ENCODE measurements at places on chromosomes 2 and 18. TPM values are rescaled to one million over a fixed set of nuclear protein-coding genes. Genes with fewer than 3 reads are reported as not detected.

DNA sequence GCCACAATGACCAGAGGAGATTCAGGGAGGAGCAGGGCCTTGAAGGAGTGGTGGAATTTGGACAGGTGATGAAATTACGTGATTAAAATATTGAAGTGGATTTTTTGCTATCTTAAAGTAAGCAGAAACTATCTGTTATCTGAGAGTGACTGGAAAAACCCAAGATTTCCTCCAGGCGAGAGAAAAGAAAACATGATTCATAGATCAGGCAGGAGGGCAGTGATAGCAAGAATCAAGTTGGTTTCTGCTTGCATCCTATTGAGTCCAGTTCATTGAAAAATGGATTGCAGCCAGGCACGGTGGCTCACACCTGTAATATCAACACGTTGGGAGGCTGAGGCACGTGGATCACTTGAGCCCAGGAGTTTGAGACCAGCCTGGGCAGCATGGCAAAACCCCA, 127.8 kb downstream of the NXPH2 start:
- peak; percentile 82 for DNase-seq

- no peak for DNase-seq
Measured at GRCh38 chr2:232525199-232525598, 761 bp upstream of the CHRND start.

DNA sequence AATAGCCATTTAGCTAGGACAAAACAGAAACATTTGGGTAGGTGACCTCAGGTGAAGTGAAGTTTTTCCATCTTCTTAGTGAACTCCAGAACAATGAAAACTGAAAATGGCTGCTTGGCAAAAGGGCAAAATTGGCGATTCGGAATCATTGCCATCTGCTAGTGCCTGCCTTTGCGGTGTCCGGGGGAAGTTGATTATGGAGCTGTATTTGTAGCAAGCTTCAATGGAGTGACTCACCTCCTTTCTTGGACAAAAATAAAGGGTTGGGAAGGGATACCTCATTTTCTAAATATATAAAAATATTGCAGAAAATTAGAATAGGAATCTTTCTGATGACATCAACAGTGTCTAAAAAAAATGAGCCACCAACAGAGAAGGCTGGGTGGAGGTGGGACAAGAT, 460.5 kb downstream of the TGIF1 start:
- no peak for DNase-seq

- DNase-seq: peak; percentile 77
Measured at GRCh38 chr2:148614322-148615049, 30.1 kb upstream of the EPC2 start.

DNA sequence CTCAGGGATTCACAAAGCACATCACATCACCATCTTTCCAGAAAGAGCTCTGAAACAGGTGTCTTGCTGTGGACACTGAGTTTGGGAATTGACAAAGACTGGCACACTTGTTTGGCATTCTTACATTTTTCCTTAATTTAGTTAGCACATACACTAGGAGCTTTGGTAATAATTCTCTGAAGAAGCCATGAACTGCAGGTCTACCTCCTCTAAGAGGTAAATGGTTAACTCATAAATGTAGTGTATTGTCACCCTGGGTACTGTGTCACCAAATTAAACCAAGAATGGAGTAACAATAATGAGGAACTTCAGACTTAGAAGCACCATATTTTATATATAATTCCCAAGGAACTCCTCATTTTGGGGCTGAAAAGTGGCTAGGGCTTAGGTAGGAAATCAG, 22.6 kb downstream of the EIF4E2 start:
- no peak for DNase-seq

GRCh38 chr2:197258580-197258979, 52.0 kb downstream of the ANKRD44 start:
- no peak for DNase-seq

GRCh38 chr2:241577413-241578122, 19.0 kb downstream of the BOK start:
- DNase-seq: no peak

GRCh38 chr18:11607906-11608305, 1.5 kb upstream of the SLC35G4 start:
- DNase-seq: peak; percentile 3

- DNase-seq: no peak
Measured at GRCh38 chr18:14949800-14950664, 202.1 kb downstream of the ANKRD30B start.

- DNase-seq: no peak
Measured at GRCh38 chr2:239586651-239587310, 186.0 kb upstream of the HDAC4 start.

- DNase-seq: no peak
Measured at GRCh38 chr2:5666798-5667197, 25.4 kb upstream of the SOX11 start.

DNA sequence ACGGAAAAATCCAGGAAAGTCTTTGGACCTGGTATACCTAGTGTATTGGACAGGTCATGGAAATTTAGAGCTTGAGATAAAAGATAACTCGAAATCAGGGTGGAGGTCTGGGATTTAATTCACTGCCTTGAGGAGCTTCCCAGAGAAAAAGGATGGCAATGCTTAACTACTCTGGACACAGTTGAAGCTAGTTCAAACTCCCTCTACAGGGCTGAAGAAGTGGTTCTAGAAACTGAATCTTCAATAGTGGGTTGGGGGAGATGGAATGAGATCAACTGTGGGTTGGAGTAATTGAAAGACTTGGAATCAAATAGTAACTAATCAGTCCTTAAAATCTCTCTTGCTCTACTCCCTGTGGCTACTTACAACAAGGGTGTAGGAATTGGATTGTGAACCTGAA, 600.1 kb downstream of the IRS1 start:
- DNase-seq: no peak

- DNase-seq: no peak
Measured at GRCh38 chr2:1869248-1869647, 124.9 kb upstream of the PXDN start.

GRCh38 chr2:231461516-231461971, 2.7 kb downstream of the NCL start:
- no peak for DNase-seq

DNA sequence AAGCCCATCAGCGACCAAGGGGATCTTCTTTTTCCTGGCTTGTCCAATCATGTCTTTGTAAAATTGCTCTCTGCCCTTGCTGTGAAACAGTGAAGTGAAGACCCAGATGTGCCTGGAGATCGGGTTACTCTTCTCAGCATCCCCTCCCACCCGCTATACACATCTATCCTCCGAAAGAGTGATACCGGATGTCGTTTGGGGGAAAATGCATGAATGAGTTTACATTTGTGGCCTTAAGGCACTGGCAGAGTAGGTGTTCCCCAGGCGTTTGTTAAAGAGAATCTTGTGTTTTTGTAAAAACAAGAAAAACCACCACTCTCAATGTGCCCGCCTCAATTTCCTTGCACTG, 528.3 kb downstream of the CMPK2 start:
- DNase-seq: no peak

- DNase-seq: no peak
Measured at GRCh38 chr2:37851428-37851827, 73.7 kb upstream of the RMDN2 start.

DNA sequence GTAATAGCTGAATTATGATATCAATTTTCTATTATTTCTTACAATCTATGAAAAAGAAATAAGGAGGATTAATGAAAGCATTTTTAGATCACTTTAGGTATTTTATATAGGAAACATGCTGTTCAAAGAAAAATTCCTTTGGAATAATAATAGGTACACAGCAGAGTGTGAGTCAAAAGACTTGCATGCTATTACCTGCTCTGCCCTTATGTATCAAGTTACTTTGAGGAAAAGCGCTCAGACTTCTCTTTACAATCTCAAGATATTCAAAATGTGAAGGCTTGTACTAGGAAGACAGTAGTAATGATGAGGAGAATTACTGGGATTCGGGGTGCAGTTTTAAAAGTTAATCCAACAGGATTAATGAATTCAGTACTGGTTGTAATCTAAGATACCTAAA, 29.1 kb upstream of the RNU4ATAC start:
- peak; percentile 88 for DNase-seq

DNA sequence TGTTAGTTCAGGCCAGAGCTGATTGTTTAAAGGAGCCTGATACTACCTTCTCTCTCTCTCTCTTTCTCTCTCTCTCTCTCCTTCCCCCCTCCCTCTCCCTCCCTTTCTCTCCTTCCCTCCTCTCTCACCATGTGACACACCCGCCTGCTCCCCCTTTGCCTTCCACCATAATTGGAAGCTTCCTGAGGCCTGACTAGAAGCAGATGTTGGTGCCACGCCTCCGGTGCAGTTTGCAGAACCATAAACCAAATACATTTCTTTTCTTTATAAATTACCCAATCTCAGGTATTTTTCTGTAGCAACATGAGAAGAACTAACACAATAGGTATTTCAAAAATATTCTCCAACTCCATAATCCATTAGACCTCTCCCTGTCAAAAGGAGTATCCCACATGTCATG, 62.4 kb downstream of the ANKRD62 start:
- DNase-seq: no peak

- DNase-seq: no peak
Measured at GRCh38 chr18:79950515-79951341, 725 bp downstream of the SLC66A2 start.

Gene ST6GAL2
- not detected for total RNA-seq

Gene DPP4
- total RNA-seq: 2.9 TPM

Gene MSGN1
- not detected for total RNA-seq

Gene RAB6C
- not detected for total RNA-seq

Gene GMCL1
- total RNA-seq: 9.5 TPM

Gene CAVIN2
- 2.8 TPM for total RNA-seq

Gene LIPG
- 9.5 TPM for total RNA-seq

Gene CPO
- total RNA-seq: 0.13 TPM

Gene BUB1
- 1.3 TPM for total RNA-seq

Gene MROH2A
- total RNA-seq: not detected

Gene CCT4
- total RNA-seq: 183 TPM

Gene SOWAHC
- 63.5 TPM for total RNA-seq

Gene IMPACT
- 24.5 TPM for total RNA-seq

All from bronchial epithelial cell (primary cell).